ENCODE measurements at places on chromosomes 5 and 9. TPM values are rescaled to one million over a fixed set of nuclear protein-coding genes. Genes with fewer than 3 reads are reported as not detected.

The CCDC180 gene
- 4.5 TPM for total RNA-seq

The TXNDC15 gene
- total RNA-seq = 163 TPM

The TRPM6 gene
- not detected for total RNA-seq

The PCDHB7 gene
- total RNA-seq = 0.79 TPM

The FGF1 gene
- 8.5 TPM for total RNA-seq

The CFAP157 gene
- 0.06 TPM for total RNA-seq

The DMGDH gene
- total RNA-seq = 1.7 TPM

The FSD1L gene
- 4.5 TPM for total RNA-seq

The NXNL2 gene
- 0.81 TPM for total RNA-seq

The SLC4A9 gene
- total RNA-seq = not detected

The GAS1 gene
- total RNA-seq = 5.5 TPM

The ADRA1B gene
- total RNA-seq = 0.25 TPM

The TMEM174 gene
- not detected for total RNA-seq
